ENCODE measurements at places on chromosomes 16 and 17.

GRCh38 chr16:1050516-1050915 is 22.0 kb upstream of the SSTR5 start:
- no peak for DNase-seq

DNA sequence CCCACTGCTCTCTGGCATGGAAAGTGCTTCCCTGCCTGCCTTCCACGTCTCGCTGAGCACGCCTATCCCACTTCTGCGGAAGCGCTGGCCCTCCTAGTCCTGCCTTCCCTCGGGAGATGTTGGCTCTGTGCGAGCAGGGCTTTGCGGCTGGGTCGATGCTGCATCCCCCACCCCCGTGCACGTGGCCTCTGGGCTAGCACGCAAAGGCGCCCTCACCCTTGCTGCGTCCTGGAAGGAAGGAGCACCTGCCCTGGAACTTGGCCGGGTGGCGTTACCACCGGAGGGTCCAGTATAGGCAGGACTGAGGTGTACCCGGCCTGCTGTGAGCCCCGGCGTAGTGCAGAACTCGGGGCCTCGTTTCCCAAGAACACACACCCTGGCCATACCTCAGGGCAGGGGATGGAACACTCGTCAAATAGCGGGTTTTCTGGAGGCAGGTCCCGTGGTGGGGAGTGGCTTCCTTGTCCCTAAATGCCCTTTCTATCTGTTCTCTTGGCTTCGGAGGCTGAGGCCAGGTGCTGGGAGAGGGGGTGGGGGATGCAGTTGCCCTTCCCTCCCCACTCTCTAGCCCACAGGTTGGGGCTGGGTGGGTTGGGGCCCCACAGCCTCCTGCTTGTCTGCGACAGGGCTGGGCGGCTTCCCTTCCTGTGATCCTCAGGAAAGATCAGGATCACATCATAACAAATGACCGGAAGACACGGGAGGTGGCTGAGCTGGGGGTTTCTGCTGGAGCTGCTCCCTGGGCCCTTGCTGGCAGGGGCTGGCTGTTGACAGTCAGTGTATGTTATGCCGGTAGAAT is 17.4 kb downstream of the BAIAP2 start:
- no peak for DNase-seq

- DNase-seq, result no peak
Measured at GRCh38 chr17:72683506-72684404, 408.7 kb downstream of the SLC39A11 start.

- no peak for DNase-seq
Measured at GRCh38 chr17:37747222-37747621, 2.4 kb upstream of the HNF1B start.

GRCh38 chr17:58097384-58098088 is 14.3 kb downstream of the DYNLL2 start:
- no peak for DNase-seq

DNA sequence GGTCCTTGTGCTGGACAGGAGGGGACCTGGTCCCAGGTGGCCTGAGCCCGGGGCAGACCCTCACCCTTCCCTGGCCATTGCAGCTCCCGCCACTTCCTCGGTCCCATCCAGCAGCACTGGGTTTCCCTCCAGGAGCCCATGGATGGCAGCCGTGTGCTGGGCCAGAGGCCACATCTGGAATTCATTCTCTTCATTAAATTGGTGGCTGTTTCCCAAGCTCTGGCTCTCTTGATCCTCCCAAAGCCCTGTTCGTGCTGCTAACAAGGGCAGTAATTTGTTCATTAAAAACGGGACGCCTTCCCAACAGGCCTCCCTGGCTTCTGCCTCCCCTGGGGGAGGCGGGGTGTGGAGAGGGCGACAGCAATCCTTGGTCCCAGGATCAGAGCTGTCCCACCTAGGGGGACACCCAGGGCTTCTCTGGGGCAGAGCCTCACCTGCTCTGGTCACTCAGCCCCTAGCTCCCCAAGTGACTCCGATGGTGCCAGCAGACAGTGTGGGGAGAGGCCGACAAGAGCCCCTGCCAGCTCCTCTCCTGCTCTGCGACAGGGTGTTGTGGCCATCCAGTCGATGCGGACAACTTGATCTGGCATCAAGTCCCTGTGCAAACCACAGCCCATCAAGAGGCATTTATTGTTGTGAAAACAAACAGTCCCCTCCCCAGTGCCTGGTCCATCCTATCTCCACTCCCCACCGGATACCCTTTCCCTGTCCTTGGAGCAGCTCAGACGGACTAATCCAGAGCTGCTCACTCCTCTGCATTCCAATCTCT is 44.0 kb downstream of the SDK2 start:
- DNase-seq, result no peak

GRCh38 chr16:75494661-75495075 is 573 bp downstream of the CHST6 start:
- no peak for DNase-seq

GRCh38 chr17:68424861-68425260 is 32.4 kb downstream of the WIPI1 start:
- DNase-seq, result no peak

- DNase-seq, result no peak
Measured at GRCh38 chr17:45020354-45021138, 30.9 kb downstream of the DCAKD start.

GRCh38 chr17:16939606-16940115 is 32.3 kb downstream of the TNFRSF13B start:
- no peak for DNase-seq
